GF-D8 (cell line): ENCODE measurements at places on chromosomes 11 and 22.

GRCh38 chr11:4103269-4103668, 8.7 kb downstream of the RRM1 start:
- no peak for DNase-seq

DNA sequence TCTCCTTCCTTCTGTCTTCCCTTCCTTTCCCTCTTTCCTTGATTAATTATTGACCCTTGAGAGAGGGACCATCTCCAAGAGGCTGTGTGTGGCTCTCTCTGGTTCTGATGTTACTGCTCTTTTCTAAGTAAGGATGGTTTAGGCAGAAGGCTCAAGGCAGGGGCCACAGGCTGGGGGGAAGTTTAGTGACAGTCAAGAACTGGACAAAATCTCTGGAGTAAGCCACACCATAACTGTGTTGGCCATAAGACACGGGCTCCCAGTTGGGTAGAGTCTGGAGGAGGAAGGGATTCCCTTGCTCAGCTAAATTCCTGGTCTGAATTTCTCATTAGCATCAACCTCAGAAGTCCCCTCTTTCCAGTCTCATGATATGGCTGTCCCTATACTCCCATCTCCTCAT, 74.7 kb downstream of the BUD13 start:
- DNase-seq: no peak

- no peak for DNase-seq
These were observed 7.8 kb upstream of the FAT3 start for GRCh38 chr11:92216789-92217188.

DNA sequence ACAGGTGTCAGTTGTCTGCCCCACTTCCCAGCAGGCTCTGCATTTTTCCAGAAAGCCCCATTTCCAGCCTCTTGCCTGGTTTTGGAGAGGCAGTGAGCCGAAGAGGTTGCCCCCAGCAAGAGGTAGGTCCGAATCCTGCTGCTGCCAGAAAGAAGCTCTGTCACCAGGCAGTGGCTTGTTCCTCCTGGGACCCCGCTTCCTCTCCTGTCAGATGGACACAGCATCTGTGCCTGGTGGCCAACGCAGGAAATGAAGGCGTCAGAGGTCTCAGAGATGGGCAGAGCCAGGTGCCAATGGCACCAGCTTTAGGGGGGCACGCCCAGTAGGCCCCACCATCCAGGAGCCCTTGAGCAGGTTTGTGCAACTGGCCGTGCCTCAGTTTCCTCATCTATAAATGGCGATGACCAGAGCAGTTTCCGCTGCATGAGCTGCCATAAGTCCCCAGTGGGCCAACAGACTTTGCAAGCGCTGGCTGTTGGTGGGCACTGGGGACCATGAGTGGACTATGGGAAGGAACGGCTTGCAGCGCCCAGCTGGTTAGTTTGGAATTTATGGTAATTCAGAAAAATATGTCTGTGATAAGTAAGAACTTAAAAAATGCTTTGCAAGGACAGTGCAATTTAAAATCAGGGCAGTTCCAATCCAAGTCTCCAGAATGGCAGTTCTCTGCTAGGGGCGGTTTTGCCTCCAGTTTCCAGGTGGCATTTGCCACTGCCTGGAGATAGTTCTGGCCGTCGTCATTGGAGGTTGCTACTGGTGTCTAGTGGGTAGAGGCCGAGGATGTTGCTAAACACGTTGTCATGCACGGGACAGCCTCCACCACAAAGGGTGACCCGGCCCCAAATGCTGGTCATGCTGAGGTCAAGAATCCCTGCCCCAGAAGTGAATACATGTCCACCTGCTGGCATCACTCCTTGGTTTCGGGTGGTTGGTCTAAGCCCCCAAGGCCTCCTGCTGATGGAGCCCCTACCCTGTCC, 2.3 kb upstream of the OSBPL5 start:
- no peak for DNase-seq

DNA sequence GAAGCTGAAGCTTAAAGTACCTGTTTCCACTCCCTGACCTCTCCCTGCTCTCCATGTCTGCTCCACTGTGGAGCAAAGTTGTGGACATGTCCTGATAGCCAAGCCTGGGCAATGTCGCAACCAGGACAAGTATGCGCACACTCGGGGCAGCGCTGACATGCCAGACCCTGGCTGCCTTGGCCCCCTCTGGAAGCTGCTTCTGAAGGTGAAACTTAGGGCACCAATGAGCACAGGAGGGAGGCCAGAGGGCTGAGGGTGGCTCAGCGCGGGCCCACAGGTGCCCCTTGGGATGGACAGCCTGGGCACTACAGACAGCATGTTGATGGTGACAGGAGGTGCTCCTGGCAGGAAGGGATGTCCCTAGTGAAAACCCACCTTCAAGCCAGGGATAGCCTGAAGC, 90.2 kb downstream of the CCDC73 start:
- no peak for DNase-seq

GRCh38 chr22:24434471-24435322, 7.3 kb downstream of the ADORA2A start:
- DNase-seq: peak; percentile 96

GRCh38 chr11:61701242-61701886, 21.2 kb downstream of the DAGLA start:
- DNase-seq: peak; percentile 61

- no peak for DNase-seq
These were observed 608.7 kb downstream of the SOX6 start for GRCh38 chr11:15747671-15748070.

- no peak for DNase-seq
These were observed 15.6 kb upstream of the ARHGAP8 start for GRCh38 chr22:44736581-44737405.

DNA sequence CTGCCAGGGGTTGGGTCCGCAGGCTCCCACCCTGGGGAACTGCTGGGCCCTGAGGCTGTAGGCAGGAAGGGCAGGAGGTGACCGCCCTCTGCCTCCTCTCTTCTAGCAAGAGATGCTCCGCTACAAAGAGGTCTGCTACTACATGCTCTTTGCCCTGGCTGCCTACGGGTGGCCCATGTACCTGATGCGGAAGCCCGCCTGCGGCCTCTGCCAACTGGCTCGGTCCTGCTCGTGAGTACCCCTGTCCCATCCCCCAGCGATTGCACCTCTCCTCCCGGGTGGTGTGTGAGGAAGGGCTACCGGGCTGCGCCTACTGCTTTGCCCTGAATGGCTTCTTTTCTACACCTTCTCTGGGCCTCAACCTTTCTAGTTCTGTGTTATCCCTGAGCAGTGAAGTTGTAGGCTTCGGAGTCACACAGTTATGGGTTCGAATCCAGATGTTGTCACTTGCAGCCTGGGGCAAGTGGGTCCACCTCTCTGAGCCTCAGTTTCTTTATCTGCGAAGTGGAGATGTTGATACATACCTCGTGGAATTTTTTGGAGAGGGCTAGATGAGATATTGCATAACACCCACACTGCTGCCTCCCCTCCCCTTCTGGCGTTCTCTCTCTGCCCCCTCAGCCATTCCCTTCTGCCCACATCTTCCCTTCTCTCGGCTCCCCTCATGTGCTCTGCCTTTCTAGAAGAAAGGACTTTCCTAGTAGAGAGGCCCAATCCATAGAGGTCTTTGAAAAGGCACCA, 21.1 kb upstream of the MYRF start:
- DNase-seq: no peak

- DNase-seq: no peak
These were observed 61.8 kb upstream of the PRSS23 start for GRCh38 chr11:86738568-86738967.

GRCh38 chr11:130181295-130182272, 22.0 kb downstream of the ST14 start:
- no peak for DNase-seq

- DNase-seq: no peak
These were observed 197.8 kb downstream of the CWF19L2 start for GRCh38 chr11:107259811-107260221.

GRCh38 chr11:12979928-12980689, 29.0 kb upstream of the RASSF10 start:
- no peak for DNase-seq

DNA sequence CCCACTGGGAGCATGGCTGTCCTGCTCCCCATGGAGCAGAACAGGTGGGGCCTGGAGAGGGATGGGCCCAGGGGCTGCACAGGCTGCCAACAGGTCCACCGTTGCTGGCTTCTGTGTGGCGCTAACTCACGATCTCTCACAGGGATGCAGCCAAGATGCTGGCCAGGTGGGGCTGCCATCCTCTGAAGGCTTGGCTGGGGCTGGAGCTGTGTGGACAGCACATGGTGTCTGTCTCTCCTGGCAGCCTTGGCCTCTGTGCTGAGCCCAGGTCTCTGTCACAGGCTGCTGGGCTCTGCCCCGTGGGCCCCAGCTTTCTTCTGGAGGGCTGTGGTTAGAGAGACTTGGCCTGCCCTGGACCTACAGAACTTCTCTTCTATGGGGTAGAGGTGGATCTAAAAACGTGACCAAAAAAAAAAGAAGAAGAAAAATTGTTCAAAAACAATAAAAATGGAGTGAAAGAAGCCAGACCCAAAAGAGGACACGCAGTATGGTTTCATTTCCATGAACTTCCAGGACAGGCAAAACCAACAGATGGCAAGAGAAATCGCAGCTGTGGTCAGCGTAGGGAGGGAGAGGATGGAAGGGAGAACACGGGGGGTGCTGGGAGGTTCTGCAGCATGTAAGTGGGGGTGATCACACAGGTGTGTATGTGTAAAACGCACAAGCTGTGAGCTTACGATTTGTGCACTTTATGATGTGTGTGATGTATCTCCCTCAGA, 12.2 kb downstream of the PARVG start:
- DNase-seq: peak; percentile 66

GRCh38 chr11:120696597-120697218, 185.2 kb downstream of the GRIK4 start:
- DNase-seq: no peak

GRCh38 chr11:126570489-126570888, 215.0 kb downstream of the ST3GAL4 start:
- DNase-seq: no peak

DNA sequence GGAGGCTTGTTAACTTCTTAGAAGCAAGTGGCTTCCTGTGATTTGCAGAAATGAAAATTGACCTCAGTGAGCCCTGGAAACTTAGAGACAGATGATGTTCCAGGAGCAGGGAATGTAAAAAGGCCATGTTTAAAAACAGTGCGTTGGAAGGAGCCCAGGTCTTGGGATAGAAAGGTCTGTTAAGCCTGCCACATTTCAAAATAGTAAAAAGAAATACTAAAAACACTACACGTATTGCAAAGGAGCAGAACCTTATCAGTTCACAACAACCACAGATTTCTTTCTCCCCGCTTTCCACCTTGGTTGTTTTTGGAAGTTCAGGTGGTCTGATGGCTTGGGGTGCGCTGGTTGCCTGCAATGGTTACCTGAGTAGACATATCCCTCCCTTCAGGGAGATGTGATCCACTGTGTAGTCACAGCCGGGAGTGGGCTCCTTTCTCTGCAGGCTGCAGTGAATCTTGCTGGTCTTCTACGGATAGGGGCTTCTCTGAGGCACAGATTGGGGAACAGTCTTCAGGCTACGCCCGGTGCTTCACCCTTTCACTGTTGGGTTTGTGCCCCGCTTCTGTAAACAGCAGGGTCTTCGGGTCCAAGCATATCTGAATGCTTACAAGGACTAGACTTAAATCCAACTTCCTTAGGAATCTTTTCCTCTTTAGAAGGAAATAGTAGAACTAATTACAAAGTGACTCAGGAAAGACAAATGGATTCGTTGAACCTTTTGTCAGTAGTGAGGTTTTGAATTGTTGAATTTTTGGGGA, 1.9 kb downstream of the TEAD1 start:
- no peak for DNase-seq

DNA sequence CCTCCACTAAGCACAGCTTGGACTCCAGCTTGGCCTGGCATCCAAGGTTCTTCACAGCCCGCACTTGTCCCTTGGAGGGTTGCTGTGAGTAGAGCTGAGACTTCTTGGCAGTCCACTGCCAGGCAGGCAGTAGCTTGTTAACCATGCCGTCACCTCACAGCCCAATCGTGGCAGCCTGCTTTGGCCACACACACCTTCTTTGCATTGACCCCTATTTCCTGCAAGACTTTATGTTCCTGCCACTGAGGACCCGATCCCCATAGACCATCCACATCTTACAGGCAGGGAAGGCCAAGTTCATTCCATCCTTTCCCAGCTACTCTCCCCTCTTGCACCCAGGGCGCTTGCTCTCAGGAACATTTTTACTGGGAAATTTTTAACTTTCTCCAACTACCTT, 2.5 kb upstream of the PYGM start:
- no peak for DNase-seq

- DNase-seq: peak; percentile 13
These were observed 49.3 kb downstream of the AHNAK start for GRCh38 chr11:62497132-62497801.

DNA sequence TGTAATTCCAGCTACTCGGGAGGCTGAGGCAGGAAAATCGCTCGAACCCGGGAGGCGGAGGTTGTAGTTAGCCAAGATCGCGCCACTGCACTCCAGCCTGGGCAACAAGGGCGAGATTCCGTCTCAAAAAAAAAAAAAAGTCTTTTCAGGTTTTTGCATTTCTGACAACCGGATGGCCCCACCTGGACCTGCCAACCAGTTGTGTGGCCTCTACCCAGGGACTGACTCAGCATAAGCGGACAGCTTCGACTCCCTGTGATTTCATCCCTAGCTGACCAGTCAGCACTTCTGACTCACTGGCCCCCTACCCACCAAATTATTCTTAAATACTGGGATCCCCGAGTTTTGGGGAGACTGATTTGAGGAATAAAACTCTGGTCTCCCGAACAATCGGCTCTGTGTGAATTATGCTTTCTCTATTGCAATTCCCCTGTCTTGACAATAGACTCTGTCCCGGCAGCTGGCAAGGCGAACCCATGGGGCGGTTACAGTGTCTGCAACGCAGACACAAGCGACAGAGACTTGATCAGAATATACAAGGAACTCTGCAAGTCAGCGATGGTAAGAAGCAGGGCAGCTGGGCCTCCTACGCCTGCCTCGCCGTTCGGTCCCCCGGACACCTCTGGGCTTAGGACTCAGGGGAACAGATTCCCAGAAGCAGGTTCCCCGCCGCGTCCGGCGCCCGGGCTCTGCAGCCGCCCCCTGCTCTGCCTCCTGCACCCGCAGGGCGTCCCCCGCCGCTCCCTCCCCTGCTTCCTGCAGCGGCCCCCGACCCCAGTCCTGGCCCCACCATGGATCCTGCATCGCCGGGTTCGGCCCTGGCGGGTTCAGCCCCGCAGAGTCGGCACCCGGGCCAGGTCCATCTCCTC, 741 bp upstream of the TALDO1 start:
- peak; percentile 24 for DNase-seq

- peak; percentile 100 for DNase-seq
These were observed 19.7 kb downstream of the FLI1 start for GRCh38 chr11:128713595-128713994.

DNA sequence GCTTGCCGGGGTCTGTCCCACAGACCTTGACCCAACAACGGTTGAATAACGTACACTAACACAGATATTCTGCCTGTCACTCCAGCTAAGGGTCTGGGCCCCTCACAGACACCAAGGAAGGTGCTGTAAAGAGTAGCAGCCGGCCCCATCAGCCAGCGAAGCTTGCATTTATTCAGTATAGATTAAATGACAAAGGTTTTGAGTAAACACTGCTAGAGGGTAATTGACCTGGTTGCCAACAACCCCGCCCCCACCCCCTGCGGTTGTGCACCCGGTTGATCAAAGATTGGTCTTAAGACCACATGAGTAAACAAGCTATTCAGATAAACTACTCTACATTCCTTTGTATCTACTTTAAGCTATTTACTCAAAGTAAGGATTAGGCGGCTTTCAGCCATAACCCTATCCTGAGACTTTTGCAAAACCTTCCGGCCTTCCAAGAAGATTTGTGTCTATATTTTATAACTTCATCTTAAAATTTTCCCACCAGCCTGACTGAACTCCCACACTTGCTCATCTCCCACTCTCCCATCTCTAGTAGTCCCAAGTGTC, 4.8 kb upstream of the CKAP5 start:
- no peak for DNase-seq

GRCh38 chr11:130415731-130416529, 12.5 kb downstream of the ADAMTS8 start:
- DNase-seq: no peak

GRCh38 chr11:16871368-16871767, 132.9 kb downstream of the C11orf58 start:
- DNase-seq: no peak
